ENCODE measurements at places on chromosomes 3 and 15.

GRCh38 chr3:10292505-10293419 lies at the start of gene GHRL:
GHRL (minus strand) TSS chr3:10292947; CDS start chr3:10290180, 2,767 bp downstream.
- DNase-seq, result no peak

DNA sequence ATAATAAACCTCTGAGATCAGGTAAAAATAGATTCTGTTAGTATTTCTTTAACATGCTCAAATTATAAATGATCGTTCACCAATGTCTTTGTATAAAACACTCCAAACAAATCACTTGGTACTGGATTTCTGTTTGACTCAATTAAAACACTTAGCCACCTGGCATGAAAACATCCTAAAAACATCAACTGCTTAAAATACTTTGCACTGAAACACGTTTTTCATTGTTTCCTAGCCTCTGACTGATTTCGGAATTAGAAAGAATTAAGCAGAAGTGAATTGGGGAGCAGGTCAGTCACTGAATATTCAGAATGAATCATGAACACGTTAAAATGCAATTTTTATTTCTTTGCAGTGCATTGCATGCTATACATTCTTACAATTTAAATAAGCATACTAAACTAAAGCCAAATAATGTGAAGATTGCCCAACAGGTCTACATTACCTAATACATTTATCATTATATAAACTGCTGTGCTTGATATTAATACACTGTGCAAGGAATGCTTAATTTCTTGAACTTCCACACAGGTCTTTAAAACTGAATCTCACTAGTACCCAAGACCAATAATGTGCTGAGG lies 1.6 kb downstream of the THRB start:
- no peak for DNase-seq

GRCh38 chr3:53074366-53074696 lies 28.5 kb upstream of the SFMBT1 start:
- DNase-seq, result no peak

- DNase-seq, result no peak
These were observed 37.8 kb upstream of the UACA start for GRCh38 chr15:70801109-70801508.

GRCh38 chr3:195904368-195904767 lies 4.0 kb downstream of the TNK2 start:
- no peak for DNase-seq

DNA sequence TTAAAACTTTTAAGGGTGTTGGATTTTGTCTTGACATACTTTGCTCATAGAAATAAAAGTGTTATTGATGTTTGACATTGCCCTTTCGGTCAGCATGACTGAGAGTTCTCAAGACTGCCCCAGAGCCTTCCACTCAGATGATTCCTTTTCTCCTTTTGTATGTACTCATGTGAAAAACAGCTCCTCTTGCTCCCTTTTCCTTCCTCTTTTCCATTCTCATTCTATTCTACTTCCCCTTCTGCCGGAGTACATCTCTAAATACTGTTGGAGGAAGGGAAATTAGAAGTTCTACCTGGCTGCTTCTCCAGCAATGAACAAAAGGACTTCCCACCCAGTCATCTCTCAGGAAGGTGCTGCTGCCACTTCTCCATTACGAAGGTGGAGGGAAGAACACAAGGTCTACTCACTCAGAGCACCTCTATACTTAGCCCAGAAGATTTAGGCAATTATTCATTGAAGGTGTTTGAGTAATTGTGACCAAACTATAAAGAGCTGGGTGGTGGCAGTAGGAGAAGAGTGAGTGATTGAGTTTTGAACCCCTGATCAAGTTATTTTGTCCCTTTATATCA lies 163.8 kb upstream of the MBNL1 start:
- DNase-seq, result no peak

- no peak for DNase-seq
These were observed 520.6 kb downstream of the MFSD1 start for GRCh38 chr3:159322322-159322939.

- no peak for DNase-seq
These were observed 201.2 kb downstream of the OPA1 start for GRCh38 chr3:193794002-193794881.

- no peak for DNase-seq
These were observed 474.8 kb downstream of the CNTN3 start for GRCh38 chr3:74139648-74140047.

DNA sequence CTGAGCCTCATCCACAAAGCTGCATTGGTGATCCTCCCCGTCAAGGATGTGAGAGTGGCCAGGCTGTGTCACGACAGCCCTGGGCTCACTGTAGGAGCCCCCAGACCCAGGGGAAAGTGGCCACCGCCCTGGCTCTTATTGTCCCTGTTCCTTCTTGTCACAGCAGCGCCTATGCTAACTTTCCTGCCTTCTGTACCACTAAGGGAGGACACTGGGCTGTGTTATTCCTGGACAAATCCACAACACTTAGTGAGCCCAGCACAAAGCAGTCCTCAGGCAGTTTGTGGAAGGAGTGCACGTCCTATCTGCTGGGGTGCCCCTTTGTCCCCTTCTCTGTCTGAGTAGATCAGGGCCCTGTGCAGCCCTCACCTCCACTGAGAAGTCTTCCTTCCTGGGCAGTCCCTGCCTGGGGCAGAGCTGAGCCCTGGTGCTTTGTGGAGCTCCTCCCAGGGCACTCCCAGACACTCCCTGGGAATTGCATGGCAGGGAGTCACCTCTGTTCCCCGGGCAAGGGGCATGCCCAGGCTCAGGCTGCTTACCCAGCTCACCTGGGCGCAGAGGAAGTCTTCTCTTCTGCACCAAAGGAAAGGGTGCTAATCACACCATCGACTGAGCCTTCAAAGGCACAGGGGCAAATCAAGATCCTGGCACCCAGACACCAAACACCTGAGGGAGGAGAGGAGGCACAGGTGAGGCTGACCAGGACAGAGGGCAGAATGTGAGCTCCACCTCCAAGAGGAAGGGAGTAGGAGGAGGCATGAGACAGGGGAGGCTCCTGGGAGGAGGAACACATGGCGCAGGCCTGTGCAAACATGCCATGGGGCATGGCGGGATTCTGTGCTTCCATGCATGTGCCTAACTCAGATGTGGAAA lies 138.7 kb downstream of the KLF13 start:
- no peak for DNase-seq

GRCh38 chr15:49979705-49980382 lies 139.2 kb downstream of the ATP8B4 start:
- no peak for DNase-seq

- DNase-seq, result no peak
These were observed 37.8 kb downstream of the PPM1L start for GRCh38 chr3:160793722-160794252.

DNA sequence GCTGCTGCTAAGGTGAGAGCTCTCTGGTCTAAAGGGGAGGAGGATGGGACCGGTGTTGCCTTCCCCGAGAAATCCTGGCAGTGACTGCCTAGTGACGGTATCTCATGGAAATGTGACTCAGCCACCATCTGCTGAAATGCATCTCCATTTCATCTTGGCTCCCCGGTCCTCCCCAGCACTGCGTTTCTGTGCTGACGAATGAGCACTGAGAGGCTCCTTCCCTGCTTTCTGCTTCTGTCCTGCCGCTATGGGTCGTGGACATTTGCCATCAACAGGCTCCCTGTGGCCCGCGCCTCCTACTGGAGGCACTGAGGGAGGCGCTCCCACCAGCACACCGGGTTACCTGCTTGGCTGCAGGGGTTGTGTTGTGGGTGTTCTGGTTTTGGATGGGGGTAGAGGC lies 13.5 kb upstream of the SEC13 start:
- peak; percentile 44 for DNase-seq

- no peak for DNase-seq
These were observed 400.9 kb upstream of the MCTP2 start for GRCh38 chr15:93830221-93831080.

DNA sequence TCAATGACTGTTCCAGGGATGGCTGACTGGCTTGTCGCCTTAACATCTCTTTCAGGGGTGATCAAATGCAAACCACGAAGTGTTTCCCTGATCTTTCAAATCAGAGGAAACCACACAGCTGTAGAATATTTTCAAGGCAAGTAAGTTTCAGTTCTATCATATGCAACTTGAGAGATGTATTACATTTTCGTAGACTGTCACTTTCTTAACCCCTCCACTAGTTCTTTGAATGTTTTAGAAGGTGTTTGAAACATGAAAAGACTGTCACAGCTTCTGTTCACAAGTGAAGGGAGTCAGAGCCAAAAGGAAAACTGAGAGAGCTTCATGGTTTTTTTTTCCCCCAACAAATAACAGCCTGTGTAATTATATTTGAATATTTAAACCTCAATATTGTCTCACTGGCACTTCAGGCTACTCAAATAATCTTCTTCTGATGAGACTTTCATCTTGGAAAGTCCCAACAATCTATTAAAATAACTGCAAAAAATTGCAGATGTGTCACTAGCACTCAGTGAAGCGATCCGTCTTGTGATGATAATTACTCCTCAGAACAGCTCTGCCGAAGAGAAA lies 25.9 kb upstream of the CAPN7 start:
- no peak for DNase-seq

GRCh38 chr15:31116423-31117030 lies 15.0 kb upstream of the TRPM1 start:
- no peak for DNase-seq

DNA sequence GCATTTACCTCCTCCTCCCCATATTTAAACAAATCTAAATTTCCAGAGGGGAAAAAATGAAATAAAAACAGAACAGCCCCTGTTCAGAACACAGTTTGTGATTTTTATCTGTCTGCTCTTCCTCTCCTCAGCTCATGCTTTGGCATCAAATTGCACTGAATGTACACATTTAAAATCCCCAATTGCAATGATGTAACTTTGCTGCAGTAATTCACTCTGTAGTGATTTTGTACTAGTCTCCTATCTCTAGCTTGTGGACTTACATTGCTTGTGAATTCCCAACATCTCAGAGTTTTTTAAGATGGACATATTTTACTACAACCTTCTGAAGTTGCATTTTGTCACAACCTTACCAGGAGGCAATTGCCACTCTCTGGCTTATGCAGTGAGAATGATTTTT lies 81.6 kb upstream of the ROBO2 start:
- DNase-seq, result no peak

- DNase-seq, result no peak
These were observed 78.9 kb upstream of the ANKRD28 start for GRCh38 chr3:15876669-15877068.

DNA sequence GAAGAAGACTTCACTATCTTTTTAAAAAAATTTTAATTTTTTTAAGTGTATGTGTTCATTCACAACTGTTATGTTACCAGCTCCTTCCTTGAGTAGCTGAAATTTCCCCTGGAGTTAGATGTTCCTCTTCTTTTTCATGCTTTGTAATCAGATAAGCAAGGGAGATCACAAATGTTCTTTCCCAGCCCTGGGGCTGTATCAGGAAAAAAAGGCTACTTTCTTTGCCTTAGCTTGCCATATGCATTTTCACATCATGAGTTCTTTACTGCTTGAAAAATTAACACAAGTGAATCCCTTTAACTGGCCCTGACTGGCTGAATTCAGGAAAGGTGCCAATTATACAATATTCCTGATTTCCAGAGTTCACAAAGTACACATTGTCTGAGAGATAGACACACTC lies 353.2 kb upstream of the ATP11B start:
- DNase-seq, result no peak

GRCh38 chr3:134426660-134427181 lies 52.5 kb upstream of the AMOTL2 start:
- DNase-seq, result peak; percentile 75

DNA sequence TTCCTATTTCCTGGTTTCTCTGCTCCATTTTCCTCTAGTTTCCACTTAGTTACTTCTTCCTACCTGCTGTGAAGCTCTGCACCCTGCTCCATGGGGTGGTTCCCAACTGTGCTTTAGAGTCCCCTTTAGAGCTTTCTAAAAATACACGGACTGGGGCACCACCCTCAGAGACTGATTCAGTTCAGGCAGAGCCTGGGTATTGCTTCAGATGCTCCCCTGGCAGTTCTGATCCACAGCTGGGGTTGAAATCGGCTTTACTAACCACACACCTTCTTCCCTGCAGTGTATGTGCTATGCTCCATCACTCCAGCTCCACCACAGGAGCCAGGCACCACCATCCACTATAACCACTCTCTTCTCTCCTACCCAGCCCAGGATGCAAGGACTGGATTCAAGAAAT lies 12.6 kb downstream of the ANP32A start:
- DNase-seq, result no peak

- no peak for DNase-seq
These were observed 31.9 kb upstream of the SPRED1 start for GRCh38 chr15:38220606-38221273.

- no peak for DNase-seq
These were observed 44.1 kb downstream of the CD200R1 start for GRCh38 chr3:112930771-112931170.

DNA sequence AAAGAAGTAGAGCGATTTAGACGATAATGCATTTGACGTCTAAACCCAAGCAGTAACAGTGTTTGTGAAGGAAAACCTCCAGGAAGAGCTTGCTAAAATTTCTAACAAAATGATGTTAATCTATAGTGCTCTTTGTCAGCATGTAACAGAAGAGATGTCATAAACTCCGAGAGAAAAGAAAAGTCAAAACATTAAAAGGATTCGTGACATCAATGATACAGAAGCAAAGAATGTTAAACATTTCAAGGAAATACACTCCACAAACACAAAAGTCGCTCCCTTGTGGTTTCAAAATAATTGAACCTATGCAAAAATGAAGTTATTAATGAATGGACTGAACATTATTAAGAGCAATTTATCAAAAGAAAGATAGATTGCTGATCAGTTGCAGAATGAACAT lies 27.9 kb downstream of the AADAC start:
- DNase-seq, result no peak

DNA sequence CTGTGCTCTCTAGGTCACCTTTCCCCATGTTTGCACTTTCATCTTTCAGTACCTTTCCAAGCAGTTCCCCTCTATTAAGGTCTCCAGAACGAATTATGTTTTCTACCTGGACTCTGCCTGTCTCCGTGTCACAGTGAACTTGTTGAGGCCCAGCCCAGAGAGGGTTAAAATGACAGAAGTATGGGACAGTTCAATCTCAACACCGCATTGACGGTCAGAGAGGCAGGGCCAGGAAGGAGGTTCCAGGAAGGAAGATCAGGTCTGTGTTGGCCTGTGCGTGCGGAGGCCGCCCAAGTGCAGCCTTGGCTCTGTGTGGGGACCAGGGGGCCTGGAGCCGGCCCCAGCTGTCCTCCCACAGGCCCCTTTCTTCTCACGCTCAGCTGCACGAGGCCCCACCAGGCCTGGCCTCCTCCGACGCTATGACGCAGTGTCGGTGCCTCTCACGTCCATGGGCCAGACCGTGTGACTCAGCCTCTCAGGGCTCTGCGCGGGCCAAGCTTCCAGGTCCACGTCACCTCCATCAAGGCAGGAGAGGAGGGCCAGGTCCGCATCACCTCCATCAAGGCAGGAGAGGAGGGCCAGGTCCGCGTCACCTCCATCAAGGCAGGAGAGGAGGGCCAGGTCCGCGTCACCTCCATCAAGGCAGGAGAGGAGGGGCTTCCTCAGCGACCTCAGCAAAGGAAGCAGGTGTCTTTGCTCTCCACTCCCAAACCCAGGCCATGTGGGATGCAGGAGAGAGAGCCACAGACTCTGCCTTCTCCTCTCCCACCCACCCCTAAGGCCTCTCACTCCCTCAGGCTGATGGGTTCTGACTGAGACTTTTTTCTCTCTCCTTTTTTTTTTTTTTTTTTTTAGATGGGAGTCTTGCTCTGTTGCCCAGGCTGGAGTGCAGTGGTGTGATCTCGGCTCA lies 83.1 kb downstream of the CPN2 start:
- no peak for DNase-seq

- DNase-seq, result no peak
These were observed 12.5 kb downstream of the XYLB start for GRCh38 chr3:38359038-38359437.
